ENCODE measurements at places on chromosomes 1 and 21. TPM values are rescaled to one million over a fixed set of nuclear protein-coding genes. Genes with fewer than 3 reads are reported as not detected.

DNA sequence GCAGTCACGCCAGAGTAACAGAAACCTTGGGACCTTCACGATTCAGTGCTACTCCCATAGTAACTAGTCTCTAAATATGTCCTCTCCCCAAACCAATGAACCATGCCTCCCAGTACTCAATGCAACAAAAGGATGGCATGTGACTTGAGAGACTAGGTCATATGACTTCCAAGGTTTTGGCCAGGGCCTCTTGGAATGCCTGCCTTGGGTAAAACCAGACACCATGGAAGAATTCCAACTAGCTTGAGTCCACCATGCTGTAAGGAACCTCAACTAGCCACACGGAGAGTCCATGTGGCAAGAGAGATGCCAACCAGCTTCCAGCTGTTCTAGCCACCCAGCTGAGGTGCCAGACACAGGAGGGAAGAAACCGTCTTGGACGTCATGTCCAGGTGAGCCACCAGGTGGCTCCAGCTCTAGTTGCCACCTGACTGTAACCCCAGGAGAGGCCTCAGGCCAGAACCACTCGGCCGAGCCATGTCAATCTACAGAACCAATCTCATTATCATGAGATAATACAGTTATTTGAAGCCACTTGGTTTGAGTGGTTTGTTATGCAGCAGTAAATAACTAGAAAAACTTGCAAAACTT is 115.0 kb downstream of the SYF2 start:
- no peak for DNase-seq

- no peak for DNase-seq
These were observed 149.3 kb upstream of the WNT4 start for GRCh38 chr1:22292011-22292788.

DNA sequence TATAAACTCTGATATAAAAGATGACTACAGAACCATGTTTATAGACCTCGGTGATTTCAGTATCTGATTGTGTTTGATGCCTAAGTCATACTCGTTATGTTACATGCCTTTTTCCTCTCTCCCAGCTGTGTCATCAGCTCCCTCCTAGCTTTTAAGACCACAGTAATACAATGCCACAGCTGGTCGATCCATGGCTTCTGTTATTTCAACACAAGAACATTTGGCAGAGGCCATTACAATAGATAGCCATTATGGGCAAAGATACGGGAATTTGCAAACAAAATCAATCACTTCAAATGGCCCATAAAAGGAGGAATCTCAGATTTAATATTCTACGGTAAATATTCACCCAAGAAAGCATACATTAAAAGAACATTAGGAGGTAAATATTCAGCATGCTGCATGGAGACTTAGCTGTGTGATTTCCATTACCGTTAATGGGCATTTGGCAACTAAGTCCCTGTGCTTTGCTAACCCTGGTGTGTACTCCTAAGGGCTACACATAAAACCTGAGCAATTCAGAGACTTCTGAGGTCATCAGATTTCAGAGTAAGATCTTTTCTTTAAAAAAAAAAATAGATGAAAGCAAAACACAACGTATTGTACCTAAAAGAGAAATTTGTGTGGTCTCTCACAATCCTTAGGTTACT is 153.4 kb downstream of the PIGK start:
- no peak for DNase-seq

- no peak for DNase-seq
These were observed 30.6 kb downstream of the LY9 start for GRCh38 chr1:160826546-160826945.

- no peak for DNase-seq
These were observed 170.4 kb downstream of the VAV3 start for GRCh38 chr1:107794571-107794970.

DNA sequence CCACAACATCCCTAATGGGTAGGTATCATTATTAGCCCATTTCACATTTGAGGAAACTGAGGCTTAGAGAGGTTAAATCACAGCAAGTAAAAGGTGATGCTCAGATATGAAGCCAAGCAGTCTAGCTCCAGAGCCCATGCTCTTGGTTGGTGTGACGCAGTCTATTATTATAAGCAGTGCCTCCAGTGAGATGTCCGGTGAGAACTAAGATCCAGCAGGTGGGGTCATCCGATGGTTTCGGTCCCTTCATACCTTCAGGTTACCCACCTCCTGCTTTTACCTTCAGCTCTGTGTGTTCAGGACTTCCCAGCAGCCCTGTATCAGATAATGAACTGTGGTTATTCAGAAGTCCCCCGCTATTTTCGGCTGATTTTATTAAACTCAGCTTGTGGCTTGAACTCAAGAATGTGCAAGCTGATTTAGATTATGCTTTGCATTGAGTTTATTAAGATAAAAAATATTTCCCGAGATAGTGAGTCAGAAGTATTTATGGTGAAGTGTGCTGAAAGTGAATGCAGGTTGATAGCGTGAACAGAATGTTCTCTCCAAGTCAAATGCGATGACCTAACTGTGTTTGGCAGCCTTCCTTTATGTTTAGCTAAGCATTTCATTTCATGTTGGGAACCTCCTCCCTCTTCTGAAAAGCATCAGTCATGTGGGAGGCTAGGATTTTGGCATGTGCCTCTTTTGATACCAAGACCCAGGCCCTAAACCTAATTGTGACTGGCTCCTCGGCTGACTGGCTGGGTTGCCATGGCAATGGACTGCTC is 160.9 kb upstream of the UBE2U start:
- peak; percentile 73 for DNase-seq

DNA sequence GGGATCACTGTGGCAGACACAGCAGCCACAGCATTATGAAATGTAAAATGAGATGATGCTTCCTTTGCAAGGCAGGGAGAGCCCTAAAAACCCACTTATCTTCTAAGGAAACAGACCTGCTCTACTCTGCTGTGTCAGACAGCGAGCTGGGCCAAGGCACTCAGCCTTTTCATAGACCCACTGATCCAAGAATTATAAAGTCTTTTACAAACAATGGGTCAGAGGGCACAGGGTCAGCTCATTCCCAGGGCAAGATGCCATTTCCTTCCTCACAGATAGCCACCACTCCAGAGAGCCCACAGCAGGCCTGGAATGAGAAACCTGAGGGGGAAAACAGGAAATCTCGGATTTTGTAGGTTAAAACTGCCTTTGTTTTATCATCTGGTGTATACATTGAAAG is 42.9 kb downstream of the CASQ2 start:
- no peak for DNase-seq

GRCh38 chr1:231855926-231856325 is 229.3 kb downstream of the DISC1 start:
- no peak for DNase-seq

GRCh38 chr1:200121421-200121820 is 93.9 kb downstream of the NR5A2 start:
- DNase-seq: no peak

DNA sequence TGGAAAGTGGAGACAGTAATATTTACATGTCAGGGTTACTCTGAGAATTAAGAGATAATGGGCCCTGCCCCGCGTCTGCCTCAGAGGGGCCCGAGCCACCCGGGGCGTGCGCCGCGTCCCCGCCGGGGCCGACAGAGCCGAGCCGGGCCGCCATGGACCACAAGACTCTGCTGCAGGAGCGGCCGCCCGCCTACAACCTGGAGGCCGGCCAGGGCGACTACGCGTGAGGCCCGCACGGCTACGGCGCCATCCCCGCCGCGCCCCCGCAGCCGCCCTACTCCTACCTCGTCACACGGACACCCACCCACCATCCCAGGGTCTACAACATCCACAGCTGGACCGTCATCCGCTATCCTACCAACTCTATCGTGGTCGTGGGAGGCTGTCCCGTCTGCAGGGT is 35.1 kb upstream of the LRRC39 start:
- no peak for DNase-seq

GRCh38 chr1:42484382-42484781 is 21.3 kb downstream of the CCDC30 start:
- no peak for DNase-seq

DNA sequence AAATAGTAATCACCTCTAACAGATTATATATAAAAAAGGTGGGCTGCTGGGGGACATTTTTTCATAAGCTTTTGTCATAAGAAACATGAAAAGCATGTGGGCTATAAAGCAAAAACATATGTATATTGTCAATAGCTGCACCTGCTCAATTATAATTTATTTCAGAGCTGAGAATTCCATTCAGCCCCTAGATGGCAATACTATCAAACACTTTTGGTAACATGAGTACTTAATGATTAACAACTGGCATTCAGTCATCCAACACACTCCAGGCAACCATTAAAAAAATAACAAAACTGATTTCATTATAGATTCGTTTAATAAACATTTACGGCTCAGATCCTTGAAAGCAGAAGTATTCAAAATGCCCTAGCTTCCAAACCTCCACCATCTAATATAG is 115.1 kb downstream of the KCTD3 start:
- no peak for DNase-seq

- DNase-seq: no peak
These were observed 1.3 kb downstream of the FGR start for GRCh38 chr1:27633640-27634176.

DNA sequence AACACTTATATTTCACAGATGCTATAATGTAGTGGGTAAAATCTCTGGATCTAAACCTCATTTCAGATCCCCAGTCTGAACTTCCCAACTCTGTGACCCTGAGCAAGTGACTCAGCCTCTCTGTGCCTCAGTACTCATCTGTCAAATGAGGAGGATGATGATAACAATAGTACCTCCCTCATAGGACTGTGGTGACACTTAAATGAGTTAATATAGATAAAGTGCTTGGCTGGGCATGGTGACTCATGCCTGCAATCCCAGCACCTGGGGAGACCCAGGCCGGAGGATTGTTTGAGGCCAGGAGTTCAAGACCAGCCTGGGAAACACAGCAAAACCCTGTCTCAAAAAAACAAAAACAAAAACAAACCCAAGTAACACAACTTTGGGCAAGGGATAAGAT is 4.7 kb upstream of the ECE1 start:
- no peak for DNase-seq

- no peak for DNase-seq
These were observed 16.2 kb downstream of the MIER1 start for GRCh38 chr1:66940981-66941380.

GRCh38 chr1:244349103-244349531 is 102.6 kb downstream of the ADSS2 start:
- no peak for DNase-seq

- no peak for DNase-seq
These were observed 3.9 kb upstream of the PCNX2 start for GRCh38 chr1:233299450-233299849.

- DNase-seq: no peak
These were observed 63.6 kb downstream of the GADD45A start for GRCh38 chr1:67748630-67749029.

GRCh38 chr1:151054971-151055547 is 4.4 kb downstream of the CDC42SE1 start:
- no peak for DNase-seq

GRCh38 chr1:28259252-28259933 is at the start of gene SESN2:
Gene SESN2, plus strand, starts transcription at chr1:28259518. Its CDS starts 330 bp downstream, at chr1:28259848.
- DNase-seq: peak; percentile 99

- peak; percentile 92 for DNase-seq
These were observed at the start of gene DPT for GRCh38 chr1:168728473-168729404. Gene DPT, minus strand, starts transcription at chr1:168729206. Its CDS starts 32 bp downstream, at chr1:168729174.

GRCh38 chr1:12356004-12356890 is 126.4 kb downstream of the VPS13D start:
- DNase-seq: peak; percentile 46

The TMOD4 gene
- 53.3 TPM for polyA plus RNA-seq

The CENPF gene
- 20.4 TPM for polyA plus RNA-seq

The NTNG1 gene
- polyA plus RNA-seq: 11.1 TPM

The TXLNA gene
- polyA plus RNA-seq: 34.5 TPM

The CITED4 gene
- not detected for polyA plus RNA-seq

The SFT2D2 gene
- polyA plus RNA-seq: 11.8 TPM
